Stimulated activated CD4-positive, alpha-beta T cell treated with anti-CD3 and anti-CD28 coated beads, Interleukin-1b, Interleukin-23, amount 100 ng/mL, for 24 hours (primary cell): ENCODE measurements at places on chromosomes 6 and 20.

DNA sequence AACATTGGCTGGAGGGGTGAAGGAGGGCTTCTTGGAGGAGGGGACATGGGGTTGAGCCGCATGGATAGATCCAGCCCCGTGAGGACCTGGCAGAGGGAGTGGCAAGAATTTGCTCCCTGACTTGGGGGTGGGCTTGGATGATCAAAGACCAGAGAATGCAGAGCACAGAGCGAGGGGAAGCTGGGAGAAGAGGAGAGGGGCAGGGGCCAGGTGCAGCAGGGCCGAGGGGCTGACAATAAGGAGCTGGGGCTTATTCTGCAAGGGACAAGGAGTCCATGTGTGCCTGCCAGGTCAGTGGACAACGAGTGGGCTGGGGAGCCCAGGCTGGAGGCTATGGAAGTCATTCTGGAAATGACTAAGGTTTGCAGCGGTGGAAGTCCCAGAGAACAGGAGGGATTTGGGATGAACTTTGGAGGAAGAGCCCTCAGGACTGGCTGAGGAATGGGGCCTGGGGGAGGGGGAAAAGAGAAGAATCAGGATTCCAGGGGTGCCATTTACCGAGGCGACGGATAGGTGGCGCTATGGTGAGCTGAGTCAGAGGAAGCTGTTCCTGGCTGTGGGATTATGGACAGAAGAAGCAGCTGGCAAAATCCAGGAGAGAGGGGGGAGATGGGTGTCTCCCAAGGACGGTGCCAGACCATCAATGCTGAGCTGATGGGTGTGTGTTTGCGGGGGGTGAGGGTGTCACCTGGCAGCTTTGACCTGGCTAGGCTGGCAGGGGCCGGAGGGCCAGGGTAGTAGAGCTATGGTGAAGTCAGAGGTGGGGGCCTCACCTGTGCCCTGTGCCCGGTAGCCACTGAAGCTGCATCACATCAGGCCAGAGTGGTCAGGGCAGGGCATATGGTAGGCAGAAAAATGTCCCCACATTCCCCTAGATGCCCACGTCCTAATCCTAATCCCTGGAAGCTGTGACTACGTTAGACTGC lies 7.8 kb downstream of the KCNG1 start:
- no peak for DNase-seq

DNA sequence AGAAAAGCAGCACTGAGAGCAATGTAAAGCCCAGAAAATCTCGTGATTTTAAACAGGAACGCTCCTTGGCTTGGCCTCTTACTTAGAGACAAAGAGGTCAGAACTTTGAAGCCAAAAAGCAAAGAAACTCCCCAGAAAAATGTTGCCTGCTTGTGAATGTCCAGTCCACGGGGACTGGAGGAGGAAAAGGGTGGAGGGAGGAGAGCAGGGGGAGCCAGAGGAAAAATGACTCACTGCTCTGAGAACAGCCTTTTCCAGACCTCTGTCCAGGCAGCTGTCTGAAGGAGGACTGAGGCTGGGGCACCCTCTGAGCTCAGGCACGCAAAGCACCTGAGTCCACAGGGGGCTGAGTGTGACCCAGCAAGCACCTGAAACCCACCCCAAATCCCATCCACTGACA lies 64.7 kb downstream of the TRAM2 start:
- no peak for DNase-seq

DNA sequence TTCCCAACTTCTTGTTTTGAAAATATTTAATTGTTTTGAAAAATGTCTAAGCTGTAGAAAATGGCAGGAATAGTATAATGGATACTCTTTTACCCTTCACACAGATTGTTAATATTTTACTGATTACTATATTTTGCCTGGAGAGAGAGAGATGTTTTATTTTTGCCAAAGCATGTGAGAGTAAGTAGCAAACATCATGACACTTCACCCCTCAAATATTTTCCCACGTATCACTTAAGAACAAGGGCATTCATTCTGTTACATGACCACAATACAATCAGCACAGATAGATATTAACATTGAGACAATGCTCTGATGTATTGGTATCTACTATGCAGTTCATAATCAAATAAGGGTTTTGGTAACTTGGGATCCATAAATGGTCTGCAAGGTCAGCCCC lies 116.5 kb downstream of the CCDC170 start:
- DNase-seq, result no peak

- no peak for DNase-seq
Measured at GRCh38 chr6:21613809-21614208, 20.3 kb downstream of the SOX4 start.

DNA sequence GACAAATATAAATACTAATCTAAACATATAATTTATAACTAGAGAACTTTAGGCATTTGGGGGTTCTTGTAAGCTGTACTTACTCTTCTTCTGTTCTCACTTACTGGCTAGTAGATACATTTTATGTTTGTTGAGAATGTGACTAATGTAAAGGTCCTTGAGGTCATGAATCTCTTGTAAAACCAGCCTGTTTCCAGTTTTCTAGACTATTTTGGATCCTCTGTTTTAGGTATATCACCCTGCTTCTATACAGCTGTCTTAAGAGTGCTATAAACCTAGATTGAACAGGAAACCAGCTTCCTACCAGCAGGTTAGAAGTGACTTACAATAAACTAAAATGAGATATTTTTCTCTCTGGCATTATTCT lies 134.2 kb downstream of the PLCB4 start:
- DNase-seq, result no peak

GRCh38 chr6:14162826-14163225 lies 45.3 kb downstream of the CD83 start:
- DNase-seq, result no peak

DNA sequence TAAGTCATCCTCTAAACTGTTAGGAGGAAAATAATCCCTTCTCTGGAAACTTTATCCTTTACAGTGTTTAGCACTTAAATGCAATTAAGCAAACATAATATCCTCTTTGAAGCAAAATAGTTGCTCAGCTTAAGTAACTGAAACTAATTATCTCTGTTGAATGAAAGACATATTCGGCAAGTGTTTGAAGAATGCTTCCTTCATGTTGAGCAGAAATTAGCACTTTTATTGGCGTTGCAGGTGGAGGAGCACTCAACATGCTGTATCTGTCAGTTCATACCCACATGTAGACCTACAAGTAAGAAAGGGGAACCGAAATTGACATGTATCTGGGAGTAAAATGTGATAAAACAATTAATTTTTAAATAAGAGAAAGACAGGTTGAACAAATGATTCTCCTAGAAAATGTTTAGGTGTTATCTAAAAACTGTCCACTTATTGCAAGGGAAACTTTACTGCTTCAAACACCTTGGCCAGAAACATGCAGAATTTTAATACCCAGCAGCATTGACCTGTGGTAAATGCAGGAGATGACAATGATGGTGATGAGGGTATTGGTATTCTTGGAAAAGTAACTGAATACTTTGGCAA lies 987.0 kb upstream of the MAP3K7 start:
- DNase-seq, result no peak

DNA sequence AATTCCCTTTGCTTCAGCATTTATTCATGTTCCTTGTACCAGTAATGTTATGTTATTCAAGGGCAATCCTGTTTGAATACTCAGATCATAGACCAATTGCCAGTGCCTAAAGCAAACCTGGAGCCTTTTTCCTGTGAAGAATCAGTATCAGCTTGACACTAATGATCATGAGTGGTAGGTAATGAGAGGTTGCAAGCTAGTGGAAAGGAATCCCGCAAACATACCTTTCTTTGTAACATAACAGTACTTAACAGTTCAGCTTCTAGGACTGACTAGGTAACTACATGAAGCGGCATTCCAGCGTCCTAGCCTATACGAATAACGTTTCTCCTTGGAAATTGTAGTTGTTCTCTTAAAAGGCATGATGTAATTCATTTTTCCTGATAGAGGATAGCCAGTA lies 253.7 kb downstream of the TMEM242 start:
- DNase-seq, result no peak

DNA sequence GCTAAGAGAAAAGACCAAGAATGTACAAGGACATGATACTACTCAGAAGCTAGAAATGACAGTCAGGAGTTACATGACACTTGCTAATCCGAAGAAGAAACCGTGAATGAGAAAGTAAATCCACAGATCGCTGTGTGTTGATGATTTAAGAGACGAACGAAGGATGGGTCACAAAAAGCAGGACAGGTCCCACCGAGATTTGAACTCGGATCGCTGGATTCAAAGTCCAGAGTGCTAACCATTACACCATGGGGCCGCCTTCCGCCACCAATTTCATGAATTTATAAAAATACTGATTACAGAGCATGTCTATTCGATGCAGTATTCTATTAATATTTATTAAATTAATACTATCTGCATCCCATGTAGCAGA lies 54.0 kb upstream of the BTN3A2 start:
- peak; percentile 37 for DNase-seq

DNA sequence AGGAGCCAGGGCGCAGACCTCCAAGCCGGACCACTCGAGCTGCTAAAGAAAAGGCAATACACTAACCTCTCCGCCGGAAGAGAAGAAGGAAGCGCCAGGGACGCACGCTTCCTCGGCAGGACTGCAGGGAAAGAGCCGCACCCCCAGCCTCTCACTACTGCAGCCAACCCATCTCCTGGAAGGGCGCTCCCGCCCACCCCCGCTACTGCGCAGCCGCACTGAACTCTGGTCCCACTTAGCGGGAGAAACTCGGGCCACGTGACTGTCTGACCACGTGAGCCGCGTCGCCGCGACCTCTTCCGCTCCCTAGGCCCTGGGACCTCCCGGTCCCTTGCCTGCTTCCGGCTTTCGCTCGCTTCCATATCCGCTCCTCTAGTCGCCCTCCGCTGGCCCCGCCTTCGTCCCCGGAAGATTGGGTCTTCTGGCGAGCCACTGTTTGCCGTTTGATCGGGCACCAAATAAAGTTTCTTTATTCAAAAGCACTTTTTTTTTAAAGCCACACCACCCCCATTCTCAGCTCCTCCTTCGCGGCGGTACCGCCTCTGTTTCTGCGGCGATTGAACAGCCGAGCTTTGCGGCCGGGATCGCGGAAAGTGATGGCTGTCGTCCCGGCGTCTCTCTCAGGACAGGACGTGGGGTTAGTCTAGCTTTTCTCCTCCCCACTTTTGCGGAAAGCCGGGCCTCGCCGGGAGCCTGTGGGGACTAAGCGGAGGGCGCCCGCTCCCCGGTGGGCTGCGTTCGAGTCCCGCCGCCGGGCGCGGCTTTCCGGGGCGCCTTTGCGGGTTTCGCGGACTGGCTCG lies at the start of gene RMND1:
Gene RMND1 (minus strand): TSS at position 177 of the 800 bp plus-strand sequence. CDS start 6,315 bp downstream, outside the sequence.
- DNase-seq, result peak; percentile 98

GRCh38 chr6:169452869-169453620 lies 199.4 kb upstream of the THBS2 start:
- DNase-seq, result no peak

GRCh38 chr6:36650848-36651478 lies 27.6 kb upstream of the CDKN1A start:
- no peak for DNase-seq

DNA sequence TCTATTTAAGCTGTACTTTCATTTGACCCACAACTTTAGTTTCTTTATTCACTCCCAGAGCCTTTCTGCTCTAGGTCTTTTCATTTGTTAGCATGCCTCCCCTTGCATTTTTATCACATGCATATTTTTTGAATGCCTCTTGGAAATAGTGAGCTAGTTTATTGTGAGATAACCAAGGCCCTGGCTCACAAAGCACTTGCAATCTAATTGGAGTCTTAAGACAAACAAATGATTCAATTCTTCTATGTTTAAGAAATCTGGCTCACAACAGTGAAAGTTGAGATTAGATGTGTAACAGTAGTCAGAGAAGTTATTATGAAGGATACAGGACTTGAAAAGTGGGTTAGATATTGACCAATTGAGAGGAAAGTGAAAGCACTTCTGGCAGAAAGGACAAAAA lies 173.4 kb downstream of the MOXD1 start:
- no peak for DNase-seq

GRCh38 chr20:56855708-56856107 lies 226.6 kb downstream of the TFAP2C start:
- DNase-seq, result no peak

DNA sequence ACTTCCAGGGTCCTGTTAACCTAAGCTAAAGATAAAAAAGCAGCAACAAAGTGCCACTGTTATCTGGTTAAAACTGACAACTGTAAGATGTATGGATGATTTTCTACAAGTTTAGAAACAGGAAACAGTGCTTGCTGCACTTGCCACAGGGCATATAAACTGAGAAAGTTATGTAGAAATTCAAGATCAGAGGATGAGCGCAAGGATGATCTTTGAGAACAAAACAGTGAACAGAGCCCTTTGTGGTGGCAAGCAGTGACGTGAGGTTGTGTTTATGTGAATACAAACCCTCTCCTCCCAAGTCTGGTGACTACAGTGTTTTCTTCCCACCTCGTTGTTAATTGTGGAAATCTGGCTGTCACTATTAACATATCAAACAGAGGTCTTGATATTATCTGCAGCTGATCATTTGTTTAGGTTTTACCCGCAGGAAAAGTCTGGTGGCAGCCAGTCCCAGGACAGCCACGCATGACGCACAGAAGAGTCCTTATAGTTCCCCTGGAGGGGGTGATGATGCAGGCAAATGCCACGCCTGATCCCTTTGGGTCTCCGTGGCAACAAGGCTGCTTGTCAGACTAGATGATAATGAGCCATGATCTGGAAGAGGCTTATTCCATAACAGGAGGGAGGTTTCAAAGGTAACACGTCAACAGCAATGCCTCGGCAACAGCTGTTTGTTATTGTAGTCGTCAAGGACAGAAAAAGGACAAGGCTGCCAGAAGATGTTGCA lies 43.1 kb upstream of the TNFAIP3 start:
- DNase-seq, result no peak

DNA sequence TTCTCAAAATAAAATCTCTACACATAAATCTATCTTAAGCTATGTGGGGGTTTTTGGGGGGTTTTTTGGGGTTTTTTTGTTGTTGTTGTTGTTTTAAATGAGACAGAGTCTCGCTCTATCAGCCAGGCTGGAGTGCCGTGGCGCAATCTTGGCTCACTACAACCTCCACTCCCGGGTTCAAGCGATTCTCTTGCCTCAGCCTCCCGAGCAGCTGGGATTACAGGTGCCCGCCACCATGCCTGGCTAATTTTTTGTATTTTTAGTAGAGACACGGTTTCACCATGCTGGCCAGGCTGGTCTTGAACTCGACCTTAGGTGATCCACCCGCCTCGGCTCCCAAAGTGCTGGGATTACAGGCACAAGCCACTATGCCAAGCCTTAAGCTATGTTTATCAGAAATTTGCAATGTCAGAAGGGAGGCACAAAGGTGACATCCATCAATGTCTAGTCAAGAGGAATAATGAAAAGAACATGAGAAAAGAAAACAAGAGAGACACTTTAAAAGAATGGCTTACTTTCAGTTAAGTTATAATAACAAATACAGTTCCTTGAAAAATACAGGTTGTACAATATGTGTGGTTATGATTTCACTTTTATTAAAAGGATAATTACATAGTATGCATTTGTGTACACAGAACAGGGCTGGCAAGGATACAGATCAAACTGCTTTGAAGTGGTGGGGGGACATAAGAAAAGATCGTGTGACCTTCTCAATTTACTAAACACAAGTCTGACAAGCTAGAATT lies 28.6 kb downstream of the SLC23A2 start:
- no peak for DNase-seq

- DNase-seq, result no peak
Measured at GRCh38 chr6:22886650-22887581, 317.6 kb downstream of the HDGFL1 start.

GRCh38 chr20:8744228-8744844 lies 324.6 kb upstream of the PLCB4 start:
- DNase-seq, result no peak
